Renal pelvis (tissue), 12 donors: ENCODE measurements at places on chromosomes 2 and 18. TPM values are rescaled to one million over a fixed set of nuclear protein-coding genes. Genes with fewer than 3 reads are reported as not detected.
A peak's percentile ranks its signal among the peaks of the same experiment; 100 is the strongest.

DNA sequence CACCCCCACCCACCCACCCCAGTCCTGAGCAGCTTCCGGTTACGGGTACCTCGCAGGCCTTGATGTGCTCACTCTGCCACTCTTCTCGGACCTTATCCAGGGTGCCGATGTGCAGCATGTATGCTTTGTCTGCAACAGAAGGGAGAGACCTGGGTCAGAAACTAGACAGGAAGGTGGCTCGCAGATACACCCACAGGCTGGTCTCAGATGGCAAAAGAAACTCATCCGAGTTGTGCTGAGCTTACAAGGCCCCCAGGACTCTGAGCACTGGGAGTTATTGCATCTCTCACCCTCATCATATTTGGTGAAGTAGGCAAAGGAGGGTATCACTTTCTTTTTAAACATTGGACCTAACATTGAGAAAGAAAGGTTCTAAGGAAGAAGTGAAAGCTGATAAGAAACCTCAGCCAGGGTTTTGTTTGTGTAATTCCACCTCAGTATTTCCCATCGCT lies 30.6 kb upstream of the EPG5 start:
- DNase-seq, result no peak

The SLC5A7 gene
- polyA plus RNA-seq, result 0.76 TPM

The UGT1A6 gene
- 3.7 TPM for polyA plus RNA-seq

The CREG2 gene
- polyA plus RNA-seq, result 0.37 TPM

- DNase-seq, result no peak
Measured at GRCh38 chr2:174054926-174055325, 89.8 kb upstream of the SP3 start.

DNA sequence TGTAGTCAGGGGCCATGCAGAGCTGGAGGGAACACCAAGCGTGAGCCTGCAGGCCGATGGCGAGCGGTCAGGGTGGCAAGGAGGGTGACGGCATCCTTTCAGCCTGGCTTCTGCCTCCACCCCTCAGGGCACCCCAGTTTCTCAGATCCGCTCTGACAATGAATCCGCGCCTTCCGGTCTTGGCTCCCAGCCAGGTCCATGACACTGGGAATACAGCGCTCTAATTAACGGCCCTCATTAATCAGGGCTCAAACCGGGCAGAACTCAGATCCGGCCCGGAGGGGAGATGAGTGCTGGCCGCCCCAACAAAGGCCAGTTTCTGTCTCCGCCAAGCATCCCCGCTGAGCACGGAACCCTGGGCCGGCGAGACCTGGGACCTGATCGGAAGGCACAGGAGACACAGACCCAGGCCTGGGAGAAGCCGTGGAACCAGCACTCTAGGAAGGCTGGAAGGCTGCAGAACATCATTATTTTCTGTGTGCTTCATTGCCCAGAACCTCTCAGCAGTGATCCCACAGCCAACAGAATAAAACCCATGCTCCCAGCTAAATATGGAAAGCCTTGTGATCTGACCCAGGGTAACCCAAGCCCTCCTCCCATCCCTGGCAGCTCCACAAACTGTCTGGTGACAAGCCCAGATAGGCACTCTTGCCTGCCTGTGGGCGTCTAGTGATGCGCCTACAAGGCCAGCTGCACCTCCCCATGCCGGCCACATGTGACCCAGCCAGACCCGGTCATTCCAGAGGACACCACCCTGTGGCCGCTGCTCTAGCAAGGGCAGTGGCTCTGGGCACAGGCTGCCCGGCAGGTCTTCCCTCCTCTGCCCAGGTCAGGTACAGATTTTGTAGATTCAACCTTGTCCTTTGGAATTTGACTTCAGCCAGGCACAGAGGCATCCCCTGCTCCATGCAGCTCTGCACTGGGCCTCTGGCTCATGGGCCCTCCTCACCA lies 438.7 kb upstream of the MYT1L start:
- DNase-seq, result peak; percentile 62

GRCh38 chr2:231413921-231414476 lies 18.5 kb downstream of the B3GNT7 start:
- DNase-seq, result no peak

The RAX gene
- polyA plus RNA-seq, result not detected

- no peak for DNase-seq
Measured at GRCh38 chr18:9546468-9546867, 67.9 kb downstream of the PPP4R1 start.
